ENCODE measurements at places on chromosomes 1 and 21.
A peak's percentile ranks its signal among the peaks of the same experiment; 100 is the strongest.

- DNase-seq: peak; percentile 43
These were observed 7.7 kb downstream of the VSIG8 start for GRCh38 chr1:159854693-159855192.

GRCh38 chr1:187491082-187491720, 662.5 kb downstream of the PLA2G4A start:
- DNase-seq: no peak

DNA sequence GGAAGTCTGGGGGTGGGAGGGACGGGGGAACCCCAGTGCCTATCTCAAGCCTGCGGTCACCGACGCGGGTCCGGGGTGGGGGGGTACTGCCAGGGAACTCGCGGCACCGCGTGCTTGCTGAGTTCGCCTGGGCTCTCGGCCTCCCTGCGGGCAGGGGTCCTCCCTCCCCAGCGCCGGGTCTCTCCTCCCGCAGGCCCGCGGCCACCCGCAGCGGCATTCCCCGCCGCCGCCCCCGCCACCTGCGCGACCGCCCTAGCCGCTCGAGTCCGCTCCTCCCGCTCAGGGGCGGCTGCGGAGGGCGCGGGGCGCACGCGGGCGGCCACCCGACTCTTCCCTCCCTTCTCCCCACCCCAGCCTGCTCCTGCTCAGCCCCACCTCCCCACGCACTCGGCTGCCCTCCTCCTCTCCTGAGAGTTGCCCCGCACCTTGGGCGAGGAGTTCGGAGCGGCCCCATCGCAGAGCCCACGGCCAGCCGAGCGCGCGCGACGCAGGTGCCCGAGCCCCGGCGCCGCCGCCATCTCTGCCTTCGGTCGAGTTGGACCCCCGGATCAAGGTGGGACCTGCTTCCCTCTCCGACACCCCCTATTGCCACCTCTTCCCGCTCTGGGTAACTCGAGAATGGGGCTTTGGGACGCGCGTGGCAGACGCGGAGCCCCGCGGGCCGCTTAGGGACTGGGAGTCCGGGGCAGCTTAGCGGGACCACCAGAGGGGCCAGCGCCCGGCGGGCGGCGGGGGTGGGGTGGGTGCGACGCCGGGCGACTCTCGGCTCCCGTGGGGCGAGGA, 105.0 kb downstream of the LEPR start:
- no peak for DNase-seq

DNA sequence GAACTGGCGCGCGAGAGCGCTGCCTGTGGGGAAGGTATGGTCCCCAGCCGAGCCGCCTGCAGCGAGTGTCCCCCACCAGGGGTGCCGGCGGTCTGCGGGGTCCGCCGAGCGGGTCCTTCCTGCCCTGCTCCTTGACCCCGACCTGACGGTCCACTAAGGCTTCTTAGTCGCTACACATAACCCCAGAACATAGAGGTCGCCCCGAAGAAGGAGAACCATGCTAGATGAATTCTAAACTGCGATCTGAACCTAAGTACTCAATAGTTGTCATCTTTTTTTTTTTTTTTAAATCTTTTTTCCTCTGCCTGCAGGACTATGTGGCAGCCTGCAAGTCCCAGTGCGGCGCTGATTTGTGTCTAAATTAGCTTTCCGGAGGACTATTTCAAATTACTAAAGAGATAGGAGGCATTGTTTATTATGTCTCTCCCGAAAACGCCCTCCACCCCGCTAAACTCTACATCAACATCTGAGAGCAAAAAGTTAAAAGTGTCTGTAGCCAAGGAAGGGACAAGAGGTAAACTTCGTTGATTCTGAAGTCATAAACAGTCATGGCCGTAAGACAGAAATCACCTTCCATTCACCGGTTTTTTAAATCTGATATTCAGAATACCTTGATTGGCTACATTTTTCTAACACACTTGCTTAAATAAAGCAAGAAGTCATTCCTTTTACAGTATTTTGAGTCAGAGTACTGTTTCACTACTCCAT, 476 bp downstream of the AXDND1 start:
- DNase-seq: no peak

GRCh38 chr1:11868331-11868980, 9.7 kb upstream of the NPPB start:
- DNase-seq: no peak

All from forelimb muscle (tissue), 1 donor.